ENCODE measurements at places on chromosomes 7 and 10. TPM values are rescaled to one million over a fixed set of nuclear protein-coding genes. Genes with fewer than 3 reads are reported as not detected.

The DNAJB6 gene
- 174 TPM for total RNA-seq

DNA sequence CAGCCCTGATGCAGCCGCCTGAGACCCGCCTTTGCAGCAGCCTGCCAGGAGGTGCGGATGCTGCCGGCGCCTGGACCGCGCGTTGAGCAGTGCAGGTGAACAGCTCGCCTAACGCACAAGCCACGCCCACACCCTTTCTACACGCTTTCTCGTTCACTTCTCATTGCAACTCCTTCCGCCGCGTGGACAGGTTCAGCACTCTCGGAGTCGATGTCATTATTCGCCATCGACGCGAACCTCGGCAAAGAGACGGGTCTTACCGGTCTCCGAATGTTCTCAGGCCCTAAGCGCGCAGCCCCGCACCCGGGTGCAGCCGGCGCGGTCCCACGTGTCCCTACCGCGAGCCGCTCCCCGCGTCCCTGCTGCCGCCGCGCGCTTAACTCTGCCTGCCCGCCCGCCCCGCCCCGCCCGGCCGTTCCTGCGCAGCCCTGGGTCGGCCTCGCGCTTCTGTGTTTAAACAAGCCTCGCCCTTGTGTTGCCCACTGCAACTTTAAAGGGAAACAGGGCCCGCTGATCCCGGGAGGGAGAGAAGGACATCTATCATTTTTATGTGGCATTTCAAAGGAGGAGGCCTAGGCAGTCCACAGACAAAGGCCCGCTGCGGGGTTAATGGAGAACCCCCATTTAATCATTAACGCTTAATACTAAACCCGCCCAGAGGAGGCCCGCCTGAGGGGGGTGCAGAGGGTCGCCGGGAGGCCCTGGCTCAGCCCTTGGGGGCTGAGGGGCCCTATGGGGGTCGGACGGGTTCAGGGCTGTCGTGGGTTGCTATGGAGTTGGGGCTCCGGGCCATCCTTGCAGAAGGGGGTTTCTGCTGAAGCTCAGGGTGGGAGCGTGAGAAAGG is 128.5 kb downstream of the WDR11 start:
- H3K36me3 ChIP-seq: no peaks in the 10 kb centered on the region
- no peak overlapping the region for H3K27ac ChIP-seq
- DNase-seq: peak; percentile 85
- H3K27me3 ChIP-seq: peaks cover 45% of the 10 kb centered on the region
- H3K4me1 ChIP-seq: peaks cover 26% of the 10 kb centered on the region

DNA sequence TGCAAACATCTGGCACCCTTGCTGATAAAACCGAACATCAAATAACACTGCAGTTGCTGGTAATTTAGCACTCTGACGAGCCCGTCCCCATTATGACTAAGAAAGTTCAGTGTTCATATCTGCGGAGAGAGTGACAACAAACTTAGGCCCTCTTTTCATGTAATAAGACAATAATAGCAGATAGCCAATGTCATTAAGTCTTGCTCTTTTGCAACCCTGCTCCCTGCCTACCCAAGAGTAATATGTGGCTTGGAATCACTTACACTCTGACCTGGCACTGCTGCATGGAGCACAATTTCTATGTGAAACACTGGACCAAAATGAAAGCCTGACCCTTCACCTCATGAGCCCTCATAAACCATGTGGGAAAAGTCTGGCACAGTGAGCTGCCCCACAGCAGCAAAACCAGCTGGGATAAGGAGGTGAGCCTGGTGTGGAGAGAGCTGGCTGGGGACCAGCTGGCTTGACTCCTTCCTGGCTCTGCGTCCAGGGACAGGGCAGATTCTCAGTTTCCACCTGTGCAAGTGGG is 86.5 kb downstream of the HIPK2 start:
- H3K36me3 ChIP-seq: peaks cover 78% of the 10 kb centered on the region
- H3K4me3 ChIP-seq: no peak overlapping the region
- DNase-seq: no peak
- no peak overlapping the region for H3K27ac ChIP-seq

The AQP1 gene
- total RNA-seq: 0.26 TPM

- H3K4me3 ChIP-seq: no peak overlapping the region
- H3K27me3 ChIP-seq: no peaks in the 10 kb centered on the region
- H3K4me1 ChIP-seq: no peaks in the 10 kb centered on the region
- DNase-seq: no peak
- no peak overlapping the region for H3K27ac ChIP-seq
Measured at GRCh38 chr7:38160003-38160571, 18.0 kb upstream of the STARD3NL start.

The HMX2 gene
- not detected for total RNA-seq

The SYCE1 gene
- not detected for total RNA-seq

- H3K4me3 ChIP-seq: no peak overlapping the region
- no peaks in the 10 kb centered on the region for H3K27me3 ChIP-seq
- H3K36me3 ChIP-seq: no peaks in the 10 kb centered on the region
- no peaks in the 10 kb centered on the region for H3K4me1 ChIP-seq
Measured at GRCh38 chr7:138435231-138435919, 24.7 kb upstream of the TRIM24 start.

- peaks cover 65% of the 10 kb centered on the region for H3K36me3 ChIP-seq
- no peaks in the 10 kb centered on the region for H3K27me3 ChIP-seq
- H3K4me1 ChIP-seq: peaks cover 8% of the 10 kb centered on the region
Measured at GRCh38 chr7:139714163-139714901, 63.5 kb downstream of the HIPK2 start.

DNA sequence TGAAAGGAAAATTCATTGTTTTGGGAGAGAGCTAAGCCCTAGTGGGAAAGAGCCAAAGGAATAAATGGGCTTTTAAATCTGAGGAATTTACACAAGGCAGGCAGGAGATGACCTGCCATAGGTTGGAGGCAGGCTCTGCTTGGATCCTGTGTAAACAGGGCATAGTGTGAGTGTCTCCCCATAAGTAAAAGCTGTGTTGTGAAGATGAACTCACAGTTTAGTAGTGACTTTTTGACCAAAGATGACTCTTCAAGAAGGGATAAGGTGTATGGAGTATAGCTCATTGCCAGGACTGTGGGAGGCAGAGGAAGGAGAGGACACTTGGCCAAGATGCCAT is 63.2 kb downstream of the KAT6B start:
- DNase-seq: no peak
- no peaks in the 10 kb centered on the region for H3K36me3 ChIP-seq
- H3K4me1 ChIP-seq: no peaks in the 10 kb centered on the region
- H3K27ac ChIP-seq: no peak overlapping the region
- no peak overlapping the region for H3K4me3 ChIP-seq

DNA sequence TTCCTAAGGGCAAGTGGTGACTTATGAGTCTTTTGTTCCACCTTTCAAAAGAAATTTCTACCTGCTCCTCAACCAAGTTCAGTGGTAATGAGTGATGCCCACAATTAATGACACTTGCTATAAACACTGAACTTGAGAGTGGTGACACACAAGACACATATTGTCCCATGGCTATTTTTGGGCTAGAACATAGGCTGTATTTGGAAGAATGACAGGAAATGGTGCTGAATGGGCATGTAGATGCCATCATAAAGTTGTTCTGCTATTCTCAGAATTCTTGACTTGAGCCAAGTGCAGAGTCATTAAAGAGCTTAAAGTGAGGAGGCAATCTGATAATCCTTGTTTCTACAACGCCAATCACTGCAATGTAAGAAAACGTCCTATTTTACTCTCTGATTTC is 313.3 kb downstream of the AGMO start:
- H3K27me3 ChIP-seq: no peaks in the 10 kb centered on the region
- no peak overlapping the region for H3K27ac ChIP-seq
- H3K4me3 ChIP-seq: no peak overlapping the region
- no peak for DNase-seq
- no peaks in the 10 kb centered on the region for H3K36me3 ChIP-seq

DNA sequence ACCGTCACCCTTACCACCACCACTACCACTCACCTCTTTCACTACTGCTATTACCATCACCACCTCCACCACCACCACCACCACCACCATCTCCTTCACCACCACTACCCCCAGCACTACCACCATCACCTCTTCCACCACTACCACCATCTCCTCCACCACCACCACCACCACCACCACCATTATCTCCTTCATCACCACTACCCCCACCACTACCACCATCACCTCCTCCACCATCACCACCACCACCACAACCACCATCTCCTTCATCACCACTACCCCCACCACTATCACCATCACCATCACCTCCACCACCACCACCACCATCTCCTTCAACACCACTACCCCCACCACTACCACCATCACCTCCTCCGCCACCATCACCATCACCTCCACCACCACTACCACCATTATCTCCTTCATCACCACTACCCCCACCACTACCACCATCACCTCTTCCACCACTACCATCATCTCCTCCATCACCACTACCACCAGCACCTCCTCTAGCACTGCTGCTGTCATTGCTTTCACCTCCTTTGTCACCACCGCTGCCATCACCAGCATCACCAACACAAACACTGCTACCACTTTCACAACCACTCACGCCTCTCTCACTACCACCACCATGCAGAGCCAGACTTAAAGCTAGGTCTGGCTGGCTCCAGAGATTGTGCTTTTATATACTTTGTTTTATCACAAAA is 109.3 kb downstream of the ICA1 start:
- DNase-seq: no peak
- H3K4me3 ChIP-seq: no peak overlapping the region
- H3K4me1 ChIP-seq: no peaks in the 10 kb centered on the region
- H3K27me3 ChIP-seq: no peaks in the 10 kb centered on the region
- H3K36me3 ChIP-seq: no peaks in the 10 kb centered on the region
- H3K27ac ChIP-seq: no peak overlapping the region
